Dermis microvascular lymphatic vessel endothelial cell (primary cell): ENCODE measurements at places on chromosomes 4 and X.

DNA sequence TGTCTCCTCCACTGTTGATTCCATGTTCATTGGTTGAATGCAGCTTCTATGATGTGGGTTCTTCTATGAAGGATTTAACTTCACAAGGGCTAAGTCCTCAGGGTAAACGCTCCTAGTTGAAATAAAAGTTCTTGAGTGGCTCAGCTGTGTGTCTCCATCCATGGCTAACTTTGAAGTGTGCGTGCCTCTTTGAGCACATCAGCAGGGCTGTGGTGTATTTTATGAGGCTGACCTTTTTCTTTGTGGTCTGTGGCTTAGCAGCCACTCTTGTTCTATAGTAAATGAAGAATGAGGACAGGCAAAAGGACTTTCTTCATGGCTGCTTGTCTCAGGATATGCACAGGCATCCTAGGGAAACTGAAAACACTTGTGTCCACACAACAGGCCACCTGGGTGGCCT lies 88.5 kb downstream of the KIT start:
- no peak for DNase-seq

DNA sequence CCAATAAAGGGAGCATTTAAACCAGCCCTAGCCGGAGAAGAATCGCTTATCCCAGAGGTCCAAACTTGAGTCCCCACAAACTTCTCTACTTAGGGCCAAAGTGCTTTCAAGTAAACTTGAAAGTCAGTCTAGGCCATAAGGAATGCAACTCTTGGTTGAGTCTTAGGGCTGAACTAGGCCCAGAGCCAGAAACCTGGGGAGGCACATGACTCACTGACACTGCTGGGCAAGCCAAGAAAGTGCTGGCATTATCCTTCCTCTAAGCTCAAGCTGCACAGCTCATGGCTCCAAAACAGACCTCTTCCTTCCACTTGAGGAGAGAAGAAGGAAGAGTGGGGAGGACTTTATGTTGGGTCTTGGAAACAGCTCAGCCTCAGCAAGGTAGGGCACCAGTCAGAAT lies 1257.3 kb upstream of the DIAPH2 start:
- DNase-seq = no peak

- DNase-seq = no peak
Measured at GRCh38 chr4:32423267-32423666, 1703.1 kb downstream of the PCDH7 start.

DNA sequence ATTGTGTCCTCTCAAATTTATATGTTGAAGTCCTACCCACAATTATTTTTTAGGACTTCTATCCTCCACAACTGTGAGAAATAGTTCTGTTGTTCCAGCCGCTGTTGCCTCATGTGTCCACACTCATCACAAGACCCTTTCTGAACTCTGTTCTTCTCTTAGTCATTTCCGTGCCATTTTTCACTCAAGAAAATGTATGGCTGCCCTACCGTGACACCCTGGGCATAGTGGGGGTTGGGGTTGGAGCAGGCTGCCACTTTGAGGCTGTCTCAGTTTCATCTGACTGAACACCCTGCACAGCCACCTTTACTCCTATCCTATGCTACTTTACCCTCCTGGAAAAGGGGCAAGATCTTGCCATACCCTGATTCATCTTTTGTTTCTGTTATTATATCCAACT lies 319.1 kb downstream of the TENM3 start:
- DNase-seq = no peak

- DNase-seq = no peak
Measured at GRCh38 chr4:155081222-155081621, 127.2 kb upstream of the NPY2R start.

- DNase-seq = no peak
Measured at GRCh38 chrX:154430916-154431315, 2.4 kb downstream of the ATP6AP1 start.

- DNase-seq = no peak
Measured at GRCh38 chrX:24777660-24778059, 83.9 kb downstream of the POLA1 start.

DNA sequence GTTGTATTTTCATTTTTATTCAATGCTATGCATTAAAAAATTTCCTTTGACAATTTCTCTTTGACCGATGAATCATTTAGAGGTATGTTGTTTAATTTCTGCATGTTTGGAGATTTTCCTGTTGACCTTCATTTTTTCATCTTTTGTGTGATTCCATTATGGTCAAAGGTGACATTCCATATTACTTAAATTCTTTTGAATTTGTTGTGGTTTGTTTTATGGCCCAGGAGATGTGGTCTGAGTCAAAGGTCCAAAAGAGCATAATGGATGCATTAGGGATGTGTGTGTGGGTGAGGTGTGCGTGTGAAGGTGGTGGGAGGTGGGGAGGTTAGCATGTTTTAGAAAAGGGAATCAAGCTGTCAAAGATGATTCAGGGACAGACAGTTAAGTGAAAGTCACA lies 76.0 kb upstream of the GIMD1 start:
- DNase-seq = peak; percentile 33

DNA sequence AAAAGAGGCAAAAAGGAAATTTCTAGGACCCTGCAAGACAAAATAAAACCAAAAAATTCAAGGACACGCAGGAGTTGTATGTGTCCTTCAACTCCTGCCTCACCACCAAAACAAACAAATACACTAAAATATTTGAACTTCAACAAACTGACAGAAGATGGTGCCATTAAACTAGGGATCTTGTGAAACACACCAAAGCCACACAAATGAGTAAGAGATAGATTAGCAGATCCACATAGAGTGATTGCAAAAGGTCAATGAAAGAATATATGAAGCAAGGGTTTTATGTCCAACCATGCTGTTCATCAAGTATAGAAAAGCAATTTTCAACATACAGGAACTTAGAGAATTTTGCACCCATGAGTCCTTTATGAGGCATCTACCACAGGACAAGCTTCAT lies 40.1 kb upstream of the SCML1 start:
- peak; percentile 31 for DNase-seq

DNA sequence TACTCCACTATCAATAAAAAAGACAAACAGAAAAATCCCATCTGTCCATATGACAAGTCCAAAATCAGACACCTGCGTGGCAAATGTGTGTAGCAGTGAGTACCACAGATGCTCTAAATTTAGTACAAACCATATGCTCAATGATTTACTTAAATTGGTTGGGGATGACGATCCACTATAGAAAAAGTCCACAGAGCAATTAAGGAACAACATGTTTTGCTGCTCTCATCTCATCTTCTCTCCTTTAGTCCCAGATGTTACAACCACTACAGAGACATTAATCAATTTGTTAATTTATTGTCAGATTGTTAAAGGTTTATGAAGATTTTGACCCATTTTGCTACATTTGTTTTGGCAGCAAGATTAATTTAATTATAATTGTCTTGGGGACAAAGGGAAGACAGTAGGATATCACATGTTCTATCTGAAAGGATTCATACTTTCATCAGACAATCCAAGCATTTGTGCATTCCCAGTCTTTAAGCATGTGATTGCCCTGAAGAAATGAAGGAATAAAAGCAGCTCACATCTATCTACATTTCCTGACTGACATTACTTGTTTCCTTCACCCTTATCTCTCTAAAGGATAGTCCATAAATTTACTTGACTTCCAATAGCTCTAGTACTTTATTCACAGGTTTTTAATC lies 2268.1 kb downstream of the PCDH7 start:
- DNase-seq = no peak

DNA sequence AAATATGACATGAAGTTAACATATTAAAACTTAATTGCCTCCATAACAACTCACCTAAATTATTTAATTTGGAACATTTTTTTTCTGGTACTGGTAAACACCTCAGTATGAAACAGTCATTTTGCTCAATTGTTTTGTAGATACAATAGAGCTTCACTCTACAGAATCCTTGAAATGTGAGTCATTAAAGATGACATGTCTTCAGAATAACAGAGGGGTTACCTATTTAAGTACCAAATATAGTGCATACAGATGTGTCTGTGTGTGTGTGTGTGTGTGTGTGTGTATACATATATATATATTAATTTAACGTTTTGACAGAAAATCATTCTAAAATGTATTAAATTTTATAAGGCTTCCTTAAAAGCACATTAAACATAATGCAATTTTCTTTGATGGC lies 297.6 kb downstream of the INPP4B start:
- DNase-seq = no peak

GRCh38 chr4:13535708-13536361 lies 8.5 kb downstream of the NKX3-2 start:
- DNase-seq = no peak

- no peak for DNase-seq
Measured at GRCh38 chr4:125359960-125360634, 45.3 kb downstream of the FAT4 start.

DNA sequence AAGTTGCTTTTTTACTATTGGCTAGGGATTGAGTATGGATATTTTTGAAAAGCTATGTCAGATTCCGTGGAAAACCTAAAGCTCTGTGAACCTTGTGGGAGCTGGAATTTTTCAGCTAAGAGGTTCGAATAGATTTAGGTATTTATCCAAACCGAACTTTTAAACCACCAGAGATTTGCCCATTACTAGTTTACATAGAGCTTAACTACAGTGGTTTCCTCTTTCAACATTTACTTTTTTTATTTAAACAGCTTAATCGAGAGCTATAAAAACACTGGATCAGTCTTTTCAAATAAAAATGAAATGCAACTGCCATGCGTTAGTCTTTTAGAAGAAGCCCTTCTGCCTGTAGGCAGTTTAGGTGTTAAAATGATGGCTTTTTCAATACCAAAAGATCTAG lies 377.0 kb downstream of the RPA4 start:
- no peak for DNase-seq

- DNase-seq = no peak
Measured at GRCh38 chr4:155495572-155496293, 119.0 kb upstream of the MAP9 start.

GRCh38 chr4:182277377-182277776 lies 34.2 kb downstream of the TENM3 start:
- no peak for DNase-seq

DNA sequence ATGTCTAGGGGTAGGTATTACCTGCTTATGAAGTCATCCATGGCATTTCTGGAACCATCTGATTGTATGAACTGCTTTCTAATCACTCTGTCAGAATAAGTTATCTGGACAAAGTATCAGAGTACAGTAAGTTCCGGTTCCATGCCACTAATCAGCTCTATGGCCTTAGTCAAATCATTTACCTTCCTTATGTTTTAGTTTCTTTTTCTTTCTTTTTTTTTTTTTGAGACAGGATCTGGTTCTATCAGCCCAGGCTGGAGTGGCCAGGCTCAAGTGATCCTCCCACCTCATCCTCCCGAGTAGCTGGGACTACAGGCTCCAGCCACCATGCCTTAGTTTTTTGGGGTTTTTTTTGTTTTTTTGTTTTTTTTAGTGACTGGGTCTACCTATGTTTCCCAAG lies 11.5 kb downstream of the XIAP start:
- DNase-seq = no peak

DNA sequence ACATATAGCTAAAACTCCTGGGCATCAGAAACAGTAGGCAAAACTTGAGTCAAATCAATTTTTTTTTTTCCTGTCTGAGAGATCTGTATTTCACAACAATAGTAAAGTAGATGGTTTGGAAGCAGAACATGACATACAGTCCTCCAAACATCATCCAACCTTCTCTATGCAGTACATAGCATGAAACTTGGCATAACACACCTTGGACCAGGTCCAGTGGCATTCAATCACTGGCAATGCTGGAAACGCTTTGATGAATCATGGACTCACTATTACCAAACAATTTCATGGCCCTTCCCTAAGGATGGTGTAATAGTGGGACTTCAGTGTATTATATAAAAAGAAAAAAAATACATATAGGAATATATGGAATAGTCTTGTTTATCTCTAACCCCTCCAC lies 154.6 kb downstream of the FMR1NB start:
- DNase-seq = no peak

DNA sequence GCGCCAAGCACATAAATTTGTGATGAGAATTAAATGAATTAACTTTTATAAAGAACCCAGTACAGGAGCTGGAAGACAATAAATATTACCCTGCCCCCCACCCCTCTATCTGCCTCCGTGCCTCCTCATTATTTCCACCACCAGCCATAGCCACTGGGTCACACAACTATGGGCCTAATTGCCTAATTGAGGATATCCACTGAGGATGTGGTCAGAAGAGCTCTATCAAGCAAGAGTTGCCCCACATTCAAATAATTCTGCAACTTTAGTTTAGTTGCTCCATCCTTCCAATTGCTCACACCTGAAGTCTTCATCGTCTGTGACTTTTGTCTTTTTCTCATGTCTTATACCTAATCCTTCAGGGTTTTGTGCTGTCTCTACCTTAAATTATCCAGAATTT lies 9.5 kb upstream of the CXCL8 start:
- DNase-seq = no peak

GRCh38 chr4:22434895-22435294 lies 81.0 kb downstream of the ADGRA3 start:
- DNase-seq = peak; percentile 67

GRCh38 chrX:150692831-150693724 lies at the start of gene MTMR1:
Gene MTMR1, plus strand, starts transcription at chrX:150693396. Its CDS starts 135 bp downstream, at chrX:150693531.
- DNase-seq = no peak

- no peak for DNase-seq
Measured at GRCh38 chr4:49516796-49517195, 530.7 kb downstream of the CWH43 start.

- peak; percentile 87 for DNase-seq
Measured at GRCh38 chrX:15310117-15310516, 5.3 kb downstream of the ASB11 start.

- DNase-seq = no peak
Measured at GRCh38 chr4:98653890-98654867, 4.2 kb downstream of the TSPAN5 start.

- DNase-seq = no peak
Measured at GRCh38 chr4:83974111-83974780, 438.3 kb downstream of the GPAT3 start.

DNA sequence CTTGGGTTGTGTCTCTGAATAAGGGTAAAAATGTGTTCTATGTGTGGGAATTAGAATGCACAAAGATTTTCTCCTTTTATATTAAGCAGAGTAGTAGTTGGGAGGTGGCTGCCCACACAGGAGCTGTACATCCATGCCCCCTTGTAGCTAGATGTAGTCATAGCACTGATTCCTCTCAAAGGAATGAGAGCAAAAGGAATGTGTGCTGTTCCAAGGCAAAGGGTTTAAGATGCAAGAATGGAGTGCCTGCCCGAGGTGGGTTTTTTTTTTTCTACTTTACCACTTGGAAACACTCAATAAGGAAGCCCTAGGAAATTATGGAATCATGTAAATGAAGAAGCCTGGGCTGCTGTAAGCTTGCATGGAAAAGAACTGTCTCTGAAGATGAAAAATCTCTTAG lies 2183.2 kb upstream of the AGA start:
- no peak for DNase-seq

GRCh38 chrX:3638280-3638873 lies 75.1 kb downstream of the PRKX start:
- peak; percentile 37 for DNase-seq

DNA sequence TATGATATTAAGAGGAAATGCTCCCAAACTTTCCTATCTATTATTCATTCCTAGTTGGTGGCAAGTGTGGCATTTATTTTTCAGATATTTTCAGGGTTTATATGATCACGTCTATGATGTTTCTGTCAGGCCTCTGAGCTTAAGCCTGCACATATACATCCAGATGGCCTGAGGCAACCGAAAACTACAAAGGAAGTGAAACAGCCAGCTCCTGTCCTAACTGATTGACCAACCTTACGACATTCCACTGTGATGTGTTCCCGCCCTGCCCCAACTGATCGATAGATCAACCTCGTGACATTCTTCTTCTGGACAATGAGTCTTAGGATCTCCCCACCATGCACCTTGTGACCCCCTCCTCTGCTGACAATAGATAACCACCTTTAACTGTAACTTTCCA lies 67.6 kb upstream of the CTSO start:
- no peak for DNase-seq

- no peak for DNase-seq
Measured at GRCh38 chrX:79138658-79139241, 5.7 kb upstream of the GPR174 start.

GRCh38 chr4:42144028-42144427 lies 8.4 kb downstream of the BEND4 start:
- peak; percentile 41 for DNase-seq
